Thyroid gland (tissue), 4 donors: ENCODE measurements at places on chromosomes 2 and 18. TPM values are rescaled to one million over a fixed set of nuclear protein-coding genes. Genes with fewer than 3 reads are reported as not detected.
A peak's percentile ranks its signal among the peaks of the same experiment; 100 is the strongest.

- DNase-seq: no peak
- no peak overlapping the region for H3K4me3 ChIP-seq
- H3K27me3 ChIP-seq: no peaks in the 10 kb centered on the region
- no peaks in the 10 kb centered on the region for H3K4me1 ChIP-seq
Measured at GRCh38 chr2:212052412-212053159, 486.0 kb downstream of the ERBB4 start.

GRCh38 chr18:37391698-37392548 lies 173.7 kb downstream of the CELF4 start:
- no peak overlapping the region for H3K27ac ChIP-seq
- H3K4me1 ChIP-seq: peaks cover 3% of the 10 kb centered on the region
- H3K27me3 ChIP-seq: no peaks in the 10 kb centered on the region
- no peak for DNase-seq
- no peak overlapping the region for H3K4me3 ChIP-seq

DNA sequence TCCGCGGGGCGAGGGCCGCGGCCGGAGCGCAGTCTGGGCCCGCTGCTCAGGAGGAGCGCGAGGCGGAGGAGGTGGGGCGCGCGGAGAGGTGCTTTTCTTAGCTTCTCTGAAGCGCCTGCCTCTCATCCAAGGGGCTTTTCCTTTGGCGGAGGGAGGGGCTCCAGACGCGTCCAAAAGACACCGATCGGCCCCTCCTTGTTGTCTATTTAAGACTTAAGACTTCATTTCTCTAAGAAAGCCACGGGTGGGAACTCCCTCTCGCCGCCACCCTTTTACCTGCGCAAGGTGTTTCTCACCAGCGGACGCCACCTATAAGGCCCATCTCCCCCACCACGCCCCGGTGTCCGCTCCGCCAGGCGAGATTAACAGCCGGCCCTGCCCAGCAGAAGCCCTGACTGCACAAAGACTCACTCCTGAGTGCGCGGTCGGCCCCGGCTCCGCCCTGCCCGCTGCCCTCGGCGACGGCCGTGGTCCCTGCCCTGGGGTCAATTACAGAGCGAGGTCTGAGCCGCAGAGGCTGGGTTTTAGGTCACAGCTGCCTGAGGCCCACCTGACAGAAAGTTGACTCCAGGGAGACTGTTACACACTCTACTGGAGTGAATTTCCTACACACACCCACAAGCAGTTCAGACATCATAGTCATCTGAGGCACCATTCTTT lies at the start of gene DSC2:
TSS of gene DSC2 (minus strand) at position 397 of the 660 bp plus-strand sequence. CDS start 450 bp downstream, outside the sequence.
- peak within 1 kb of the TSS; percentile 73 for H3K27ac ChIP-seq
- peak; percentile 53 for DNase-seq
- no peaks in the 10 kb centered on the region for H3K27me3 ChIP-seq
- H3K4me1 ChIP-seq: no peaks in the 10 kb centered on the region

DNA sequence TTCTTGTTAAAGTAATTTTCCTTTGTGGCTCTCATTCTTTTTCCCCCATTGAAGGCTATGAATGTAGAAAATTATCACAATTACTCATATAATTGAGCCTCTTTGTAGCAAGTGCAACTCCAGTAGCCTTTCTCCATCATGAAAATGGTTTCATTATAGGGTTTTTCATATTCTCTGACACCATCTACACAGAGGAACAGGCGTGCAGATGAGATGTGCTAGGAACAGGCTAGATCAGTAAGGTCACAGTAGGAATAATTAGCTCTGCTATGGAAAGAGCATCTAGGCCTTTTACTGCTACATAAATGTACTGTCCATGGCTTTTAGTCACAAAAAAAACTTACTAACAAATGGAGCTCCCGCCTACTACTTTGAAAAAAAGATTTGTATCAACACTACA lies 12.6 kb upstream of the DLX1 start:
- no peaks in the 10 kb centered on the region for H3K27me3 ChIP-seq
- H3K4me3 ChIP-seq: no peak overlapping the region
- H3K36me3 ChIP-seq: no peaks in the 10 kb centered on the region
- H3K27ac ChIP-seq: no peak overlapping the region
- DNase-seq: no peak
- no peaks in the 10 kb centered on the region for H3K4me1 ChIP-seq

DNA sequence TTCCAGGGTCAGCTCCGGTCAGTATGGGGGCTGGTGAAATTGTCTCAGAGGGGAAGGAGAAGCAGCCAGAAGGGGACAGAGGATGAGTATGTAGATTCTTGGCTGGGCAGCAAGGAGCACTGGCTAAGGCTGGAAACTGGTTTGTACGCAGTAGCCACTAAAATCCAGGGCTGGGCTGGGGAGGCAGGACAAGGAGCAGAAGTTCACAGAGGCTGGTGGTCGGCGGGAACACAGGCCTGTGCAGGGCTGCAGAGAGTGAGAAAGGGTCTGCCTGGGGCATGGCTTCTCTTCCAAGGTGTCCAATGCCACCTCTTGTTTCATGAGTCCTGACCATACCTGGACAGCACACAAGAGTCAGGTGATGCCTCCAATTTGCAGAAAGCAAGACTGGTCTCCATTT lies 94.4 kb upstream of the HDAC4 start:
- H3K27ac ChIP-seq: no peak overlapping the region
- no peaks in the 10 kb centered on the region for H3K36me3 ChIP-seq
- H3K4me3 ChIP-seq: no peak overlapping the region
- H3K27me3 ChIP-seq: no peaks in the 10 kb centered on the region

GRCh38 chr2:200695191-200695590 lies 109.4 kb downstream of the AOX1 start:
- H3K4me3 ChIP-seq: no peak overlapping the region
- no peak for DNase-seq
- no peaks in the 10 kb centered on the region for H3K27me3 ChIP-seq
- H3K36me3 ChIP-seq: no peaks in the 10 kb centered on the region
- no peak overlapping the region for H3K27ac ChIP-seq
- no peaks in the 10 kb centered on the region for H3K4me1 ChIP-seq

DNA sequence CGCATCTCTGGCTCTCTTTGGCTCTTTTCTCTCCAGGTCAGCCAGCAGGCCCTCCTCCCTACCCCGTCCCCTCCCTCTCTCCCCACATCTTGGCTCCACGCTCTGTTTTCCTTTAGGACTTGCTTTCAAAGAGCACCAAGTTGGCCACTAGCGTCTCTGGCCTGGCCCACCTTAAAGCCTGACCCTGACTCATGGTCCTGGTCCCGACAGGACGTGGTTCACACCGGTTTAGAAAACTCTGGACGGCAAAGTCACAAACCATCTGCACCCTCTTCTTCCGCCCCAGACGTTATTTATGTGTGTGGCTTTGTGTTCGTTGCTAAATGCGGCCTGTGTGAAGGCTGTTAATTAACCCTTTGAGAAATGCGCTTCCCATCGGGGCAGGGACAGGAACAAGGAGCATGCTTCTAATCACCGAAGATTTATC lies 169.0 kb upstream of the HAAO start:
- H3K27ac ChIP-seq: peak overlapping the region; percentile 5
- H3K36me3 ChIP-seq: no peaks in the 10 kb centered on the region
- H3K27me3 ChIP-seq: no peaks in the 10 kb centered on the region
- H3K4me1 ChIP-seq: peaks cover 35% of the 10 kb centered on the region
- peak; percentile 28 for DNase-seq

DNA sequence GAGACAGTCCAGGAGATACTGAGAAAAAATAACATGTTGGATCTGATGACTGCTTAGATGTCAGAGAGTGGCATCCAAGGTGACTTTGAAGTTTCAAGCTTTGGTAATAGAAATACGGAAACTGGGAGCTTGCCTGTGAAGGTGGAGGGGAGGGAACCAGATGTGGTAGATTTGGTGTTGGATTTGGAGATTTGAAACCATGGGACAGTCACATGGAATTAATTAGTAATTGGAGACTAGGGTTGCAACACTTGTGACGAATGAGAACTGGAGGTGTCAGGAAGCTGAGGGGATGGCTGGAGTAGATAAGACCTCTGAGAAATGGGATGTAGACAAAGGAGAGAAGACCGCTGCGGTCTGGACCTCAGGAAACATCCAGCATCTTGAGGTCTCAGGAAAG lies 46.7 kb downstream of the RPL37A start:
- no peak overlapping the region for H3K27ac ChIP-seq
- H3K27me3 ChIP-seq: no peaks in the 10 kb centered on the region

- no peaks in the 10 kb centered on the region for H3K27me3 ChIP-seq
- no peaks in the 10 kb centered on the region for H3K36me3 ChIP-seq
- no peak overlapping the region for H3K4me3 ChIP-seq
- peaks cover 7% of the 10 kb centered on the region for H3K4me1 ChIP-seq
Measured at GRCh38 chr2:69836316-69836715, 6.9 kb downstream of the GMCL1 start.

DNA sequence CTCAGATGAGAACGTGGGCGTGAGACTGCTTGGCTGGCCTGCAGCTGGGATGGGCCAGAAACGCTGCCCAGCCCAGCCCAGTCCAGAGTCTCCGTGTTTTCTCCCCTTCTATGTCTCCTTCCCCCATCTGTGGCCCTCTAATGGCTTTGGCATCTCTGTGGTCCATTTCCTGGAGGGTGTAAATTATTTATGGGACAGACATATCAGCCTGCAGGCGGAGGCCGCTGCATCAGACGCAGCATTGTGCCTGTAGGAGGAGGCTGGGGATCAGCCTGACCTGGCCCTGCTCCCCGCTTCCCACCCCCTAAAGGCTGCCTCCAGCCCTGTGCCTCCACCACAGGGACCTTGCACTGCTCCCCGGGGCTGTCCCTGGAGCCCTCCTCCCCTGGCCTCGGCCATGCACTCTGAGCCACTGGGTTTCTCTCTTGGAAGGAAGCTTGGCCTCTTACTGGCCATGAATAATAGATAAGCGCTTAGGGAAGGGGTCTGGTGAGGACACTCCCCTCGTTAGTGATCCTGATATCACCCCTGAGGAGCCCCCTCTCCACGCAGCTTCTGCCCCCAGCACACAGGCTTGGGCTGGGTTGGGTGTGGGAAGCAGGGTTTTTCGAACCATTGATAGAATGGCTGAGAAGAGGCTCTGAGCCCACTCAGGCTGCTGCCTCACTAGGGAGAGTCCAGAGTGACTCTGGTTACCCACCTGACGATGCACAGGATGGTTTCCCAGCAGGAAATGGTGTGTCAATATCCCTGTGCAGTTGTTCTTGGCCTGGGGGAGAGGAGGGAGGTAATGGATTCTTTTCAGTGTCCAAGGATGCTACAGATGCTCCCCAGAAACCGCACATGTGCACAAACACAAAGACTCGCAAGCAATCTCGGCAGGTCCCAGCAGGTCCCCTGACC lies 185.5 kb downstream of the MYCN start:
- H3K27me3 ChIP-seq: no peaks in the 10 kb centered on the region
- H3K27ac ChIP-seq: no peak overlapping the region
- no peak overlapping the region for H3K4me3 ChIP-seq
- no peaks in the 10 kb centered on the region for H3K4me1 ChIP-seq

- no peak overlapping the region for H3K27ac ChIP-seq
- H3K4me3 ChIP-seq: no peak overlapping the region
- peak; percentile 5 for DNase-seq
- H3K27me3 ChIP-seq: no peaks in the 10 kb centered on the region
- H3K4me1 ChIP-seq: peaks cover 9% of the 10 kb centered on the region
Measured at GRCh38 chr18:9643549-9643948, 29.2 kb upstream of the PPP4R1 start.

GRCh38 chr2:118548880-118549488 lies 298.5 kb downstream of the EN1 start:
- no peak overlapping the region for H3K4me3 ChIP-seq
- H3K27me3 ChIP-seq: no peaks in the 10 kb centered on the region
- no peaks in the 10 kb centered on the region for H3K4me1 ChIP-seq
- DNase-seq: no peak
- no peak overlapping the region for H3K27ac ChIP-seq
- H3K36me3 ChIP-seq: no peaks in the 10 kb centered on the region

GRCh38 chr2:46846536-46846935 lies 69.1 kb downstream of the MCFD2 start:
- H3K4me1 ChIP-seq: peaks cover 54% of the 10 kb centered on the region
- no peak overlapping the region for H3K4me3 ChIP-seq

DNA sequence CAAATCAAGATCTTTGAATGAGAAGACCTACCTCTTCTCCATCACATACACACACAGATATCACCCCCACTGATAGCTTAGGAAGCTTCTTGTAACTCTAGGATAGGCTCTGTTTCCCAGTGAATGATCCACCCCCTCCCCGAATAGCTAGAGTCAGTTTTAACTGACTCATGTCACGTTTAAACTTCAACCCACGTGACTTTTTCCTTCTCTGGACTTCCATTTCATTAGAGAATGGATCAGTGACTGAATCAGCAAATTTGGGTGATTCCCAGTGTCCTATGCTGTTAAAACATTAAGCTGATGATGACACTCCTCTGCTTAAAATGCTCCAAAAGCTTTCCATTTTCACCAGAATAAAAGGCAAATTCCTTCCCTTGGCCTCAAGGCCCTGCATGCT lies 185.9 kb upstream of the LHCGR start:
- H3K4me1 ChIP-seq: no peaks in the 10 kb centered on the region
- H3K27me3 ChIP-seq: no peaks in the 10 kb centered on the region
- H3K36me3 ChIP-seq: no peaks in the 10 kb centered on the region
- H3K27ac ChIP-seq: no peak overlapping the region
- no peak for DNase-seq

GRCh38 chr18:32915516-32915915 lies 142.7 kb upstream of the KLHL14 start:
- H3K27ac ChIP-seq: no peak overlapping the region
- no peaks in the 10 kb centered on the region for H3K36me3 ChIP-seq
- DNase-seq: no peak
- no peaks in the 10 kb centered on the region for H3K4me1 ChIP-seq
- no peaks in the 10 kb centered on the region for H3K27me3 ChIP-seq
- no peak overlapping the region for H3K4me3 ChIP-seq

GRCh38 chr2:150653351-150653750 lies 165.9 kb upstream of the RND3 start:
- H3K27me3 ChIP-seq: no peaks in the 10 kb centered on the region
- no peak overlapping the region for H3K4me3 ChIP-seq
- DNase-seq: no peak
- no peaks in the 10 kb centered on the region for H3K36me3 ChIP-seq
- no peak overlapping the region for H3K27ac ChIP-seq
- H3K4me1 ChIP-seq: no peaks in the 10 kb centered on the region

- H3K27me3 ChIP-seq: no peaks in the 10 kb centered on the region
- peak overlapping the region; percentile 61 for H3K27ac ChIP-seq
- peak; percentile 54 for DNase-seq
- no peaks in the 10 kb centered on the region for H3K36me3 ChIP-seq
- peaks cover 45% of the 10 kb centered on the region for H3K4me1 ChIP-seq
Measured at GRCh38 chr2:157782057-157782845, 93.9 kb downstream of the ACVR1 start.

DNA sequence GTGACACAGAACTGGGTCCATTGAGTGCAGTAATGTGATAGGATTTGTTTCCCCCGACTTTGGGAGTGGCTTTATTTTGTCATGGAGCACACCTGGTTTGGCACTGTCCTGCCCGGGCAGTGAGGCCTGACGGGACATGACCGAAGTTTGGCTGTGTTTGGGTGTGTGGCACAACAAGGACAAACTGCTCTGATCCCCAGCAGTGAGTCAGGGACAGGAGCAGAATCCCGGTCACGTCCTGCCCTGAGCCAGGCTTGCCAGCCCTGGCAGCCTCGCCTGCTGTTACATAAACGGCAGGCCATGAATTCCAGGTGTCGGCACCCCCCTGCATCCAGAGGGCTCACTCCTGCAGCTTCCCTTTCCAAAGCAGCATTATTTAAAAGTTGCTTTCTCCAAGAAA lies 45.7 kb downstream of the IMPA2 start:
- H3K4me1 ChIP-seq: peaks cover 45% of the 10 kb centered on the region
- no peaks in the 10 kb centered on the region for H3K36me3 ChIP-seq
- peak overlapping the region; percentile 76 for H3K27ac ChIP-seq
- no peak overlapping the region for H3K4me3 ChIP-seq

MYO3B gene
- 6.0 TPM for total RNA-seq

FOXI3 gene
- not detected for total RNA-seq

TMEM198 gene
- 5.8 TPM for total RNA-seq

RNU2-63P gene
- not detected for total RNA-seq

RND3 gene
- 13.7 TPM for total RNA-seq
